ENCODE measurements at places on chromosomes 12 and 14. TPM values are rescaled to one million over a fixed set of nuclear protein-coding genes. Genes with fewer than 3 reads are reported as not detected.

DPPA3 gene
- total RNA-seq, result not detected

KCNC2 gene
- total RNA-seq, result not detected

SERPINA3 gene
- not detected for total RNA-seq

NOS1 gene
- not detected for total RNA-seq

KRT74 gene
- total RNA-seq, result 0.10 TPM

RITA1 gene
- total RNA-seq, result 3.3 TPM

All from mononuclear cell (primary cell).